Bone marrow (tissue), 2 donors: ENCODE measurements at places on chromosomes 2 and 18.

DNA sequence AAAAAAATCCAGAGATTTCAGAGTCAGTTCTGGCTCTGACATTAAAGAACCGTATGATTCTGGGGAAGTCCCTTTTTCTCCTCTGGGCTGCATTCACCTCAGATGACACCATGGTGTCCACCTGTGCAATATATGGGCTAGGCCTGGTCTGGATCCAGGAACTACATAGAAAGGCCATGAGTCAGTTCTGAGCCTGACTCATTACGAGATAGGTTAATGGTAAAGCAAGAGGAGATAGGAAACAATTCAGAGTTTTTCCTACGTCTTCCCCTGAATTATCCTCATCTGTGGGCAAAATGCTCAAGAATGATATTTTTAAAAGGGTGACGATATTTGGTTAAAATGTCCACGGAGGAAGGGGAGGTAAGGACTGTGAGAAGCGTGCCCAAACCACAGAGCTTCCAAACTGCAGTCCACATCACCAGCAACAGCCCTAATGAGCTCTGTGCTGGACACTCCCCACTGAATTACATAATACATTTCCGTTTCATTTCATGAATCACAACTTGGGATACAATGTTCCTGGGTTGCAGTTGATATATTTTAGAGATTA, 180.1 kb upstream of the OSR1 start:
- no peak for DNase-seq

DNA sequence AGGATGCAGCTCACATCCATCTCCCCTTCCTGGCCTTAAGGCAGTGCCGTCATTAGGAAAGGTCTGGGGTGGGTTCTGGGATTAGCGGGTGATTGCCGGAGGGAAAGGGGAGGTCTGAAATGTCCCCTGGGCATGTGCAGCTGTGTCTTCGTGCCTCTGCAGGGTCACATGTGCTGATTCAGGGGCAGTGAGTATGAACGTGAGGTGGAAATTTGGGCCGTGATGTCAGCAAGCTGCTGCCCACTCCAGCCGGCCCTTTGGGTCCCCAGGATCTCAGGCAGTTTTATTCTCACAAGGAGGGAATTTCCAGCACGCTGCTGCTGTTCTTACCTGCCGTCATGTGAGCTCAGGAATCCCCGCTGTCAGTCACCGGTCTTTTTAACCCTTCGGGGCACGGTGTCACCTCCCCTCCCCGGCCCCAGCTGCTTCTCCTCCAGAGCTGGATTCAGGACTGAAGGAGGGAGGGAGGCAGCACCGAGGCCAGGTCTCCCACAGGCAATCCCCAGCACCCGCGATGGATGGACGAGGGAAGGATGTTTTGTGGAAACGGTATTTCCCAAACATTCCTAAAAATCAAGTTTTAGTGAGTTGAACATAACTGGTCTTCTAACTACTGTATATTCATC, 23.5 kb downstream of the GPR35 start:
- no peak for DNase-seq

GRCh38 chr18:28176698-28176947, 307 bp downstream of the CDH2 start:
- DNase-seq: no peak

DNA sequence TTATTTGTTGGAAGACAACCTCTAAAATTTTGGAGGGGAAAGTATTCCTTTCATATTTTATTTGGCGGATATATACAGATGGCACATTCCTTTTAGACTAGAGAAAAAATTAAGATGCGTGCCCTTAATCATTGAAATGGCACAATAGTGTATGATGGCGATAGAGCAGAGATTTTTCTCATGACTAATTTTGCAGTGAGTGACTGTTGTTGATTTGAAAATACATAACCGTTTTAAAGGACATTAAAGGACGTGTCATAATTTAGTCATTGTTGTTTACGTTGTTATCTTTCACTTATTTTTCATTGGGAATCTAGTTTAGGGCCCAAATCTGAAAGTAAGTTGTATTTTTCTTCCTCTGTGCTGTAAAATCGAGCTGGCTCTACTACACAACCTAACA, 61.7 kb downstream of the CERS6 start:
- DNase-seq: no peak

DNA sequence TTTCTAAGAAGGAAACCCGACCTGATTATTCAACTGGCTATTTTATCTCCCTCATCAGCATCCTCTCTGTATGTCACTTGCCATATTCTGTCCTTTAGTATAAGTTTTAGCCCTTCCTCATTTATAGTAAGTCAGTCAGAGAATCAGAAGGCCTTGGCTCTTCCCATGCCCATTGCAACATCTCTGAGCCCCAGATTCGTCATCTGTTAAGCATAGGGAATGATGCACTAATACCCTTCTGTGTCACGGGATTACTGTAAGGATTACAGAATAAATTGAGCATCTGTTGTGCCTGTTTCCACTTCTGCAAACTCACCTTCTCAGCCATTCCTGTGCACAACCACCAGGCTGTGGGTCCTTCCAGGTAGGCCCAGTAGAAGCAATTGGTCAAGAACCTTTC, 258.1 kb upstream of the RAB12 start:
- no peak for DNase-seq

GRCh38 chr2:16552202-16552601, 113.4 kb downstream of the CYRIA start:
- DNase-seq: no peak
